ENCODE measurements at places on chromosomes 1 and 21. TPM values are rescaled to one million over a fixed set of nuclear protein-coding genes. Genes with fewer than 3 reads are reported as not detected.

The TMPRSS3 gene
- not detected for total RNA-seq

The CCDC185 gene
- total RNA-seq, result not detected

The KCNA3 gene
- total RNA-seq, result not detected

The EFNA1 gene
- total RNA-seq, result 13.4 TPM

The GBP7 gene
- total RNA-seq, result not detected

Measured in melanocyte of skin (primary cell).